ENCODE measurements at places on chromosomes 12 and 14.

DNA sequence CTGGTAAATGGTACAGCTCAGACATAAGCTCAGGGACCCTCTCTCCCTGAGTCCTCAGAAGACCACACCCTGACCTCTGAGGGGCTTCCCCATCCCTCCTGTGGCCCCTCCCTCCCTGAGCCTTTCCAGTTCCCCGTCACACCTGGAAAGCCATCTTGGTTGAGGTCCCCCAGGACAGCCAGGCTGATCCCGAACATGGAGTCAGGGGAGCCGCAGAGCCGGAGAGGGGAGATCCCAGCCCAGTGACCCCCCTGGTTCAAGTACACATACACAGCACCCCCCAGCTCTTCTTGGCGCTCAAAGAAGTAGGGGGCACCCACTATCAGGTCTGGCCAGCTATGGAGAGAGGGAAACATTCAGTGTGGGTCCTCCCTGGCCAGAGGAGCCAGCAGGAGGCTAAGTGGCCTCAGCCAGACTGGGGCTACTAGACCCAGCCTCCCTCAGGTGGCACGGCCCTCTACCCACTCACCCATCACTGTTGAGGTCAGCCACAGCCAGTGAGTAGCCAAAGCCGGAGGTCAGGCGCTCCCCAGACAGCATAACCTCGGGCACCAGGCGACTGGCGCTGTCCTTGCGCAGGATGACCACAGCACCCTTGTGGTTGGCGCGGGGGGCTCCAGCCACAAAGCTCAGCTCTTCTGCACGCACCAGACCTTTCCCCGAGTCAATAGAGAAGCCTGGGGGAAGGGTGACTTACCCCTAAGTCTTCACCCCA is 9.3 kb downstream of the ITGA7 start:
- no peak for DNase-seq

GRCh38 chr12:56118688-56119357 is 757 bp downstream of the ZC3H10 start:
- no peak for DNase-seq

DNA sequence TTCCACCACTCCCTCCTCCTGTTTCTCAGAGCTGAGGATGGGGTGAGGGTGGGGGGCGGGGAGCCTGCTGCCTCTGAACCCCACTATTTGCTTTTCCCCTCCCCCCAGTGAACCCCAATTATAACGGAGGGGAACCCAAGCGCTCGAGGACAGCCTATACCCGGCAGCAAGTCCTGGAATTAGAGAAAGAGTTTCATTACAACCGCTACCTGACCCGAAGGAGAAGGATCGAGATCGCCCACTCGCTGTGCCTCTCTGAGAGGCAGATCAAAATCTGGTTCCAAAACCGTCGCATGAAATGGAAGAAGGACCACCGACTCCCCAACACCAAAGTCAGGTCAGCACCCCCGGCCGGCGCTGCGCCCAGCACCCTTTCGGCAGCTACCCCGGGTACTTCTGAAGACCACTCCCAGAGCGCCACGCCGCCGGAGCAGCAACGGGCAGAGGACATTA is 1.1 kb downstream of the HOXC4 start:
- DNase-seq, result no peak

GRCh38 chr14:97395068-97395467 is 597.9 kb downstream of the VRK1 start:
- DNase-seq, result no peak

GRCh38 chr12:101920906-101921305 is 43.5 kb downstream of the DRAM1 start:
- DNase-seq, result no peak

DNA sequence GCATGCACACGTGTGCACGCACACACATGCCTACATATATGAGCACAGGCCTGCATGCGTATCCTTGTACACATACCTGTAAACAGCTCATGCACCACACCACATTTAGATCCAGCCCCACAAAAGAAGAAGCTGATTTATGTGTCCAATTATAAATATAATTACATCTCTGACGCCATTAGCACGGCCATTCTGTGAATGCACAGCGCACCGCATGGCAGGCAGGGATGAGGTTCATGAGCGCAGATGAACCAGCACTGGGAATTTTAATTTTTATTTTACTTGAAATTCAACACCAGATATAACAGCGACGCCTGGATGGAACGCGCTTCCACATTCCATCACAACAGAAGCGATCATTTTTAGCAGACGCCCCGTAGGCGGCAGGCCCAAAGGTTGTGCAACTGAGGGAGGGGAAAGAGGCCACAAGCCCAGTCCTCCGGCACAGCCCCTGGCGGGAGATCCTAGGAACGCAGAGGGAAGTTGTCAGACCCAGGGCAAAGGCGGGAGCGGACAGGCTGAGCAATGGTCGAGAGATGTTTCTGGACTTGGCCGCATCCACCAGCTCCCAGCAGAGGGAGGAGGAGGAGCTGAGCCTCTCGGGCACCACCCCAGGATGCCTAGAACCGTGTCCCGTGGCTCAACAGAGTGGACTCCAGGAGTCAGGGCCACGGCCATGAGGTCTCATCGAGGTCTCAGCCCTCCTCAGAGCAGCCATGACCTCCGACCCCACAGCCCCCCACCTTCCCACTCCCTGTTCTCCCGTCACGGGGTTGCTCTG is 37.9 kb upstream of the GALNT9 start:
- DNase-seq, result no peak

GRCh38 chr14:36659822-36660735 is 1.6 kb upstream of the PAX9 start:
- DNase-seq, result no peak

DNA sequence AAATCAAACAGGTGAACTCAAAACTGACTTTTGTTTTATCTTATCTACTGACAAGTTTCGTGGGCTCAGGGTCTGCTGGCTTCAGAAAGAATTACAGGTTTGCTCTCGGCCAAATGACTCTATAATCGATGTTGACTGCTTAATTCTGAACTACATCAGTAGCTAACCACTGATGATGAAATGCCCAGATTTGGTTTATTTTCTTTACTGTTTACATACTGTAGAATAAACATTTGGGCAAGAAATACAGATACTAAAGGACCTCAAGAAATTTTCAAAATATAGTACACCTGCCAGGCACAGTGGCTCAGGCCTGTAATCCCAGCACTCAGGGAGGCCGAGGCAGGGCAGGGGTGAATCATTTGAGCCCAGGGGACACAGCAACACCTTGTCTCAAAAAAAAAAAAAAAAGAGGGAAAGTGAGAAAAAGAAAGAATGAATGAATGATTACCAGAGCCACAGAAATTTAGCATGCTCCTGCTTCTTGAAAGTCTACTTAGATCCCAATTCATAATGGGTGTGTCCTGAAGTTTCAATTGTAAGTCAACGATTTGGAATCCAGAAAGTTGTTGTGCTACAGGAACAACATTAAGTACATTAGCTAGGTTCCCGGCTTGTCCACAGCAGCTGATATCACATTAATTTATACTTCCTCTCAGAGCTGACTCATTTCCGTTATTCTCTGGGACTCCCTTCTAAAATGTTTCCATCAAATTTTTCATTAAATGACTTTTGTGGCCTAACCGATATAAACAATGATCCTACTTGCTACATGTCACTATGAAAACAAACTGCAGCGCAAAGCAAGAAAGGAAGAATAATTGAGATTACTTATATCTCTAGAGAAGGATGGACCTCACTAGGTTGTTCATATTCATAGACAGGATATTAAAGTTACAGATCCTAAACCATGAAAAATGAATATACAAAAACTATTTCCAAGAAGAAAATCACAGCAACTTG is 134.3 kb downstream of the MED13L start:
- DNase-seq, result no peak

DNA sequence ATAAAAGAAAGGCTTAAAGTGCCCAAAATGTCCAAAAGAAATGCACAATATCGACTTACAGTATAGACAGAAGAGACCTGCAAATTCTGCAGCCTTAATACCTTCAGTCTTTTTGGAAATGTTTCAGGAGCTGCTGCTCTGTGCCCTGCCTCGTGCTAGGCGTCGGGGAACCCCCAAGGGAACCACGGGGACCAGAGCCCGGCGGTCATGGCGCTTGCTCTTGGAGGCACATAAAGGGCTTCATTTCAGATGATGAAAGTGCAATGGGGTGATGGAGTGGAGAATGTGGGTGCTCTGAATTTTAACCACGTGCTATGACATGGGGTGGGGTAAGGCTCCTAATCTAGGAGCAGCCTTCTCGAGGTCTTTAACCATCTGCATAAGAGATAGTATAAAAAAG is 14.8 kb upstream of the AACS start:
- no peak for DNase-seq
